ENCODE measurements at places on chromosomes 13 and 19. TPM values are rescaled to one million over a fixed set of nuclear protein-coding genes. Genes with fewer than 3 reads are reported as not detected.

The NECTIN2 gene
- polyA plus RNA-seq = 50.2 TPM

The PRRG2 gene
- polyA plus RNA-seq = 3.6 TPM

DNA sequence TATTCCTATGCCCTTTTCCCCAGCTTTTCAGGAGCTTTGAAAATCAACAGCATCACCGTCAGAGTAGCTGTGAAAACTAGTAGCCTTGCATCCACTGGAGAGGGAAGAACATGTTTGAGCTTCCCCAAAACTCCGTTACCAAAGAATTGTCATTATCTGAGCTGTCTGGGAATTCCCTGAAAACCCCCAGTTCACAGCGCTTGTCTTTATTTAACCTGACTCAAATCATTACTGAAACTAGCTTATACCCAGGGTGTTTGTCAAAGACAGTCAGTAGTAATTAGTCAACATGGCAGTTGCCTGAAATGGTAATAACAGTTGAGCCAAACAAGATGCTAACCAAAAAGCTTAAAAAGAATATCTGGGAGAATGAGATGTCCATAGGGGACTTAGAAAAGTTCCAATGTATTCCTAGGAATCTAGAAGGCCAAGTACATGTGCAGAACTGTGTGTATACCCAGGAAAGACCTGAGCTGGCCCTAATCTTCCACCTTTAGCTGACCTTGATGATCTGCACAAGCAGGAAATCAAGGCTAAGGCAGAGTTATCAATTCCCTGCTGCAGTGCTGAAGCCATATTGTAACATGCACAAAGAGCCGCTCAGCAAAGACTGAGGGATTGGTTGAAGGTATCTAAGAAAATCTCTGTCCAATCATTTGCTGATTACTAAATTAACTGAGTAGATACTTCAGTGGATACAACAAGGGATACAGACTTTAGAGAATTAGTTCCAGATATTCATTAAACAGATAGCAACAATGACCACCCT, 130.8 kb downstream of the KL start:
- no peak for DNase-seq

DNA sequence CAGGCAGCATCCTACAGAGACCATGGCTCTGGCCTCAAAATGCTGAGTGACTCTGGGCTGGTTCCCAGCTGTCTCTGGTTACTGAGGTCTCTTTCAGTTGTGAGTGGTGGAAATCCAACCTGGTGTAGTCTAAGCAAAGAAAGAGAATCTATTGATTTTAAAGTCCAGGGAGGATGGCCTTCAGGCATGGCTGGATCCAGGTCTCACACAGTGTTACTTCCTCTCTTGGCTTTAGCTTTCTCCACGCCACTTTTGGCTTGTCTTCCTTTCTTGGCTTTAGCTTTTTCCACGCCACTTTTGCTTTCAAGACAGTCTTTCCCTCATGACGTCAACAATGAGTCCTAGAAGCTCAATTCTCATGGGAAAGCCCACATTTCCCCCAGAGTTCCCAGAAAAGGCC, 4.1 kb downstream of the CYP4F3 start:
- no peak for DNase-seq

GRCh38 chr19:58227964-58228584, 640 bp upstream of the ZNF544 start:
- DNase-seq = no peak

DNA sequence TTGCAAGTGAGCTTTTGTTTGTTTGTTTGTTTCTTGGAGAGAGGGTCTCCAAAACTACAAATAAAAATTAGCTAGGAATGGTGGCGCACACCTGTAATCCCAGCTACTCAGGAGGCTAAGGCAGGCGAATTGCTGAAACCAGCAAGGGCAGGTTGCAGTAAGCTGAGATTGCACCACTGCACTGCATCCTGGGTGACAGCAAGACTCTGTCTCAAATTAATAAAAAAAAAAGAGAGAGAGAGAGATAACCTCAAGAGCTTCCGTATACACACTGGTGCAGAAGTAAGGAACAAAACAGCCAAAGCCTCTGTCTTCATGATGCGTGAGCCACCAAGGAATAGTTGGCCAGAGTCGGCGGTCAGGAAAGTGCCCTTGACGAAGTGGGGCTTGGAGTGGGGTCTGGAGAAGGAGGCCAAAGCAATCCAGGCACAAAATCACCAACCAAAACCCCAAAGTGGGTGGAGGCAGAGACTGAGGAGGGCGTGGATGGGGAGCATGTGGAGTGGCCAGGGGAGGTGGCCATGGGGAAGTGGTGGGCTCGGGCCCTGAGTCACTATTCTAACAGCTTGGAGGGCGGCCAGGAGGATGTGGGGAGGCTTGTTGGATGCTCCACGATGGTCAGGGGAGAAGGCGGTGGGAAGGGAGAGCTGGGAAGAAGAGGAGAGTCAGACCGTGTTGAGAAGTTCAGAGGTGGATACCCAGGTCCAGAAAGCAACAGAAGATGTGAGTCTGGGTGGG, 21.2 kb upstream of the TOMM40 start:
- DNase-seq = no peak

DNA sequence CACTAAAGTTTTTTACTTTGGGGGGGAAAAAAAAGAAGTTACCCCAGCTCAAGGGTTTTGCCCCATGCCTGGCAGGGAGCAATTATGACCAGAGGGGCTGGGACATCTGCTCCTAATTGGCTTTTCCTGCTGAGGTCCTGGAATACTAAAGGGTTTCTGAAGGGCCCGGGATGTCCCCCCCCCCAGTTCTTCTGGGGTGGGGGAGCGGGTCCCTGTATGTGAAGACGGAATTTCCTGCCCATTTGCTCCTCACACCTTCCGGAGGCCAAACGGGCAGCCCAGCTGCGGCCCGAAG, 1.1 kb upstream of the DLL3 start:
- DNase-seq = no peak

GRCh38 chr19:35869327-35870123, 1.2 kb downstream of the APLP1 start:
- no peak for DNase-seq

DNA sequence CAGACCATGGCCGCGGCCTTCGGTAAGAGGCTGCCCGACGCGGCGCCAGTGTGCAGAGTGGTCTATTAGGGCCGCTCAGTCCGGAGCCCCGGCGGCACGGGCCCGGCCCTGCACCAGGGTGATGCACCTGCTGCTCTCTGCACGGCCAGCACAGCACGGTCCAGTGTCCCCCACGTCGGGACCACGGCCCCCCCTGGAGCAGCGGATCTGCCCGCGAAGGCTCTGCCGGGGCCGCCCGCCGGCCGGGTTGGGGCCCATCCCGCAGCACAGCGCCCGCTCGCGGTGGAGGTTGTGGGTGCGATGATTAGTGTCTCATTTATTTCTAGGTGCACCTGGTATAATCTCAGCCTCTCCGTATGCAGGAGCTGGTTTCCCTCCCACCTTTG, 7.9 kb downstream of the PTBP1 start:
- no peak for DNase-seq

- no peak for DNase-seq
These were observed 28.2 kb downstream of the GPC6 start for GRCh38 chr13:93254775-93255174.

GRCh38 chr13:66200555-66200954, 1029.6 kb downstream of the PCDH9 start:
- DNase-seq = no peak

DNA sequence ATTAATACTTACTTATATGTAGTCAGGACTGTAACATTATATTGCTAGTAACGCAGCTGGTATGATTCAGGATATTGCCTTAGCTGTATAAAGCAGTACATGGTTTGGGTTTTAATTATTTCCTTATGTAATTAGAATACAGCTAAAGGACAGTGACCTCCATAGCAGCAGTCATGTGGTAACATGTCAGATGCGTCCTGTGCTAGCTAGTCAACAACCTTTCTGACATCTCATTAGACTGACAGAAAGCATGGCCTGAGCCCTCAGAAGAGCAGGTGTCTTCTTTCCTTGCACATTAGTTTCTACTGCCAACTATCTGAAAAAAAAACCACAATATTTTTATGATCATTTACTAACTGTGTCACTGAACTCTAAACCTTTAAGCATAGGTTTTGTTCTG, 122.2 kb downstream of the MAB21L1 start:
- no peak for DNase-seq

GRCh38 chr13:74466864-74467263, 332.7 kb upstream of the KLF12 start:
- no peak for DNase-seq

DNA sequence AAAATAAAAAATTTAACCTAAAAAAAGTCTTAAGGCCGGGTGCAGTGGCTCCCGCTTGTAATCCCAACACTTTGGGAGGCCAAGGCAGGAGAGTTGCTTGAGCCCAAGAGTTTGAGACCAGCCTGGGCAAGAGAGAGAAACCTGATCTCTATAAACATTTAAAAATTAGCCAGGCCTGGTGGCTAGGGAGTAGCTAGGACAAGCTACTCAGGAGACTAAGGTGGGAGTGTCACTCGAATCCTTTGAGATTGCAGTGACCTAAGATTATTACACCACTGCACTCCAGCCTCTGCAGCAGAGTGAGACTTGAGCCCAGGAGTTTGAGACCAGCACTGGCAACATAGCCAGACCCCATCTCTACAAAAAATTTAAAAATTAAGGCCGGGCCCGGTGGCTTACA, 1.1 kb downstream of the CCDC97 start:
- no peak for DNase-seq

All from urinary bladder (tissue), 4 donors.